Mucosa of gallbladder (tissue), 1 donor: ENCODE measurements at places on chromosomes 7 and 10. TPM values are rescaled to one million over a fixed set of nuclear protein-coding genes. Genes with fewer than 3 reads are reported as not detected.

- DNase-seq: no peak
Observed at GRCh38 chr10:52768001-52768532, 4.5 kb downstream of the MBL2 start.

DNA sequence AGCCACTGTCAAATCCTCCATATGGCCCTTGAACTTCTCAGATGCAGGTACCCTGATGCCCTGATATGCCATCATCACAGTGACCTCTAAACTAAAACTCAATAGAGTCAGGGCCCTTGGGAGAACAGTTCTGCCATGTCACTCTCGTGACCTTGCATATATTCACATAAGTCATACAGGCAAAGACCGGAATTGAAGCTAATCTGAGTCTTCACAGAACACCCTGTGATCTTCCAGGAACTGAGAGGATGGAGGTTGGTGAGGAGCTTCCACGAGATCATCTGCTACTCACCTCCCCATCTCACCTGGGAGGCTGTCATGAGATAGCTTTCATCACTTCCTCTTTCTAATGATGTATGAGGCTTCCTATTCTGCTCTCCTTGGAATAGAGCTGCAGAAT lies 228.7 kb upstream of the CCDC6 start:
- no peak for DNase-seq

DNA sequence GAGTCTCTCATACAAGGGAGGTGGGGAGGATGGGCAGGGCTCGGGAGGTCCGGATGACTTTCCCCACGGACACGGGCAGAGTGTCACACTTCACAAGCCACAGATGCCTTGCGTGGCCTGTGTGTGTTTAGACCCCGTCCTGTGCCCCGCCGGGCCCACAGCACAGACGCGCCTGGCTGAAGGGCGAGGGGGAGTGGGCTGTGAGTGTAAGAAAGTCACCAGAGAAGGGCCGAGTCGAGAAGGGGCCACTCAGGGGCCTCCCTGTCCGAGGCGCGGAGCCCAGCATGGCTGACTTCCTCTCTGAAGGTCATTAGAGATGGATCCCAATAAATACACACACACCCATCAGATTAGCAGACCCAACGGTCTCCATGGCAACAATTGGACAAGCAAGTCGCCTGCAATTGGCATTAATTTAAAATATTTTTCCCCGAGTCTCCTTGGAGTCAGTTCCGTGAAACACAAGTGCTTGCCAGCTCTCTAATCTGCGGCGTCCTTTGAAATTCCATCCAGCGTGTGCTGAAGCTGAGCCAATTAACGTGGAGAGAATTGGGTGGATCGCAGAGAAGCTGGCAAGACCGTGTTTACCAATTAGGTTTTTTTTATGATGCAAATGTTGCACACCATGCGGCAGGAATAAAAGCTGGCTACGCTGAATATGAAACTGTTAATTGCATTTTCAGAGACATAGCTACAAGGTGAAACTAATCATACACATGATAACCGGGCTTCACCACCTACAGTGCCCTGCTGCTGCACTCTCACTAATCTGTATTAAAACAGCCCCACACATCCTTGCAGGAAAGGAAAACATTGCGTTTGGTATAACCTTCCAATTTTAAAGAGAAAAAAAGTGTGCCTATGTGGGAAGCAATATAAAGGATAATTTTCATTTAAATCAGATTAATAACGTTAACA lies 571.2 kb downstream of the PTPRN2 start:
- DNase-seq: no peak

DNA sequence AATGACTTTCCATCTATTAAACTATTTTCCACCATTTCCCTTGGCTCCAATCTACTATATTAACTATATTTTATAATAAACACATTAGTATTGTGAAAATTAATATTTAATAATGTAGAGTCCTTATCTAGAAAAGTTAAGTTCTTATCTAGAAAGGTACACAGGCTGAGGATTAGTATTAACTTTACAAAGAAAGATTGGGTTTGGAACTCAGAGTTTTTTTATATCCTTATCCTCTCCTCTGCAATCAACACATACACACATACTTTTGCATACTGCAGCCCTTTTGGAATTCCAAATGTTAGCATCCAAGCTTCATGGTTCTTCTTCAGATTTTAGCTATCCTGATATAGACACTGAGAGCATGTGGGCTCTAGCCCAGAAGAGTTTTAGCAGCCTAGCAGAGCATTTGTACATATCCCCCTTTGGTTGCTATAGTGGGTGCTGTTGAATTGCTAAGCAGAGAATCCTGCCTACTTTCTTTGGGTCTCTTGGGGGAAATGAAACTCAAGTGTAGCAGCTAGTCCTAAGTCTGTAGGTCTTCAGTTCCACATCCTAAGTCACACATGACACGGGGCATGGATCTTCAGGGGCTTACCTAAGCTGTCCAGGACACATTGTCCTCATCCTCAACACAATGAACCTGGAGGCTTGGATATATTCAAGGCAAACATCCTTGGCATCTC lies 874.6 kb downstream of the LRMDA start:
- no peak for DNase-seq

The PIP gene
- not detected for total RNA-seq

The BEND7 gene
- 43.5 TPM for total RNA-seq

The TRIM74 gene
- 2.7 TPM for total RNA-seq
